ENCODE measurements at places on chromosomes 13 and 19. TPM values are rescaled to one million over a fixed set of nuclear protein-coding genes. Genes with fewer than 3 reads are reported as not detected.

FOSB gene
- total RNA-seq = 24.6 TPM

UNC13A gene
- 0.31 TPM for total RNA-seq

CYP4F2 gene
- total RNA-seq = not detected

KCNJ14 gene
- total RNA-seq = 3.2 TPM

PSG1 gene
- not detected for total RNA-seq

MYO16 gene
- not detected for total RNA-seq

NKPD1 gene
- 0.72 TPM for total RNA-seq

DNA sequence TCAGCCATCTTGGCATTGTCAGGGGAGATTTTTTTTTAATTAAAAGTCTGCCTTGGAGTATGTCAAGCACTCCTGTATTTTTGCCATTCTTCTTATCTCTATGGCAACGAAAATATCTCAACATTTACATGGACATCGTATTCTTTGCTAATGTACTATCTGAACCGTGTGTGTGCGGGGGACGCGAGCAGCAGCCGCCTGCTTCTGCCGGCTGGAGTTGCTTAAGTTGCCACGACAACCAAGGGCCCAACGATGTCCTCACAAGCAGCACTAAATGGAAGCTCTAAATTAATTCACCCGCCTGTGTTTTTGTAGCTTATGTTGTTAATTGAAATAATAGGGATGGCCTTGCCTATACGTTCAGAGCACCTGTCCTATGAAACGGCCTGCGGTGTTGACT is 309.5 kb downstream of the TEX29 start:
- DNase-seq = no peak

- no peak for DNase-seq
Measured at GRCh38 chr19:23222998-23223652, 27.1 kb downstream of the ZNF724 start.

DNA sequence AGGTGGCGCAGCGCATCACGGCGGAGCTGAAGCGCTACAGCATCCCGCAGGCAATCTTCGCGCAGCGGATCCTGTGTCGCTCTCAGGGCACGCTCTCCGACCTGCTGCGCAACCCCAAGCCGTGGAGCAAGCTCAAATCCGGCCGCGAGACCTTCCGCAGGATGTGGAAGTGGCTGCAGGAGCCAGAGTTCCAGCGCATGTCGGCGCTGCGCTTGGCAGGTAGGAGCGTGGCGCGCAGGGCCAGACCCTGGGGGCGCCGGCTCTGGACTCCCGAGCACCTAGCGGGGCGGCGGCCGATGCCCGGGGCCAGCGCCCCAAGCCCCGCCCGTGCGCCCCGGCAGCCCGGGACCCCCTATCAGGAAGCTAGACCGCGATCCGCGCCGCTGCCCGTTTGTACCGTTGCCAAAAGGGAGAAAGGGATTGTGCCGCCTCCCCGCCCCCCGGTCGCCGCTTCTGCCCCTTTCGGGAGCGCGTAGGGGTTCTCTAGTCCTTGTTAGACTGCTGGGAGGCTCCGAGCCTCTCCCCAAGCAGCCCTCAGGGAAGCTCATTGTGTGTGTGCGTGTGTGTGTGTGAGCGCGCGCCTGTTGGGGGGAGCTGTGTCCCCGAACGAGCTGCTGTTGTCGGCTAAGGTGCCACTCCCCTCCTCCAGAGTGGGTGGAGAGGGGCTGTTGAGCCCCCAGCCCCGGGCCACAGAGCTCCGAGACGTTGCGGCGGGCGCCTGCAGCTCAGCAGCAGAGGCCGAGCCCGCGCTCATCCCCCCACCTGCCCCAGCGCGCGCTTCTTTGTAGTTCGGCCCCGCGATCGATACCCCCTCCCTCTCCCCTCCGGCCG is 1.5 kb downstream of the ONECUT3 start:
- no peak for DNase-seq

GRCh38 chr13:111006506-111007031 is 91.7 kb upstream of the ANKRD10 start:
- DNase-seq = no peak

- DNase-seq = no peak
Measured at GRCh38 chr19:3357992-3358688, 8.2 kb upstream of the NFIC start.

DNA sequence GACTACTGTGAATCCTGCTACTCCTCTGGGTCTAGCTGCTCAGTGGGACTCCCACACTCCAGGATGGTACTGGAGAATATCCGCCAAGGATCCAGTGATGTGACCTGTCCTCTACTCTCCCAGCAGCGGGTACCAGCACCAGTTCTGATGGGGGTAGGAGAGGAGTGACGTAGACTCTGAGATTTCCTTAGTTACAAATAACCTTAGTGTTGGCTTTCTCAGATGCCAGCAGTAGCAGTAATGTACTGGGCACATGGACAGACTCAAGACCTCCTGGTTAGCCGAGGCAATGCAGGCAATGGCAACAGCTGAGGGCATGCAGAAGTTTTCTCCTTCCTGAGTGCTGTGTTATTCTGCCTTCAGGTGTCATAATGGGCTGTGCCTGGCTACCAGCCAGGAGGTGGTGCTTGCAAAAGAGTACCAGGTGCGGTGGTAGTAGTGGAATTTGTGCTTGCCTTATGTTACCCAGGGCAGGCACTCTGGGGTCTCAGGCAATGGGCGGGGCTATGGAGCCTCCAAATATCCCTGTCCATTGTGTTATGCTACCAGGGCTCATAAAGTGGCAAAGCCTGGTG is 105.3 kb upstream of the KLF5 start:
- DNase-seq = no peak

DNA sequence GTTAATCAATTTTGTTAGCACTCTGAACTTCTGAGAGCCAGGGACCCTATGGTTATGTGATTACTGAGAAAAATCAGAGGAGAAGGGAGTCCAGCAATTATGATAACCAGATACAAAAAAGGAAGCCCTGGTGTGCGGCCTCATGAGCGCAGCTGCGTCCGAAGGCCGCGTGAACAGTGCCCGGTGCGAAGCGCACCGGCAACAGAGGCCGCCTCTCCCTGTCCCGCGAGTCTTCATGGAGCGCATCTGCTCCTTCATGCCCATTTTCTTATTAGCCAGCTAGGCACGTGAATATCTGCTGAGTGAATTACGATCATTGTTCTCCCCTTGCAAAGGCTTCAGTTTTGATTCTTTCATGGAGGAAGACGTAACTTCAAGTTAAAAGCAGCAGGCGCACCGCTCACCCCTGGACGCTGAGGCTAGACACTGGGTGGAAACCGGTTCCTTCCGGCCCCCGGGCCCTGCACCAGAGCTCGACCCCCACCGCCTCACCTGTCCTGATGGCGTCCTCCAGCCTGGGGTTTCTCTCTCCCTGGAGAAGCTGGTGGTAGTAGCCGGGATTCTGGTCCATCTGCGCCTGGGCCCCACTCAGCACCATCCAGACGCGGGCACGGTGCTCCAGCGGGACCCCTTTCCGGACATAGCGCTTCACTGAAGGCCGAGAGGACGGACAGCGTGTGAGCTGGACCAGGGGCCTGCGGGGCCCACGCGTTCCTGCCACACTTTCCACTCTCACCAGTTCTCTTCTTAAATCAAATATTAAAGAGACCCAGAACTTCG is 8.9 kb downstream of the GRTP1 start:
- no peak for DNase-seq

DNA sequence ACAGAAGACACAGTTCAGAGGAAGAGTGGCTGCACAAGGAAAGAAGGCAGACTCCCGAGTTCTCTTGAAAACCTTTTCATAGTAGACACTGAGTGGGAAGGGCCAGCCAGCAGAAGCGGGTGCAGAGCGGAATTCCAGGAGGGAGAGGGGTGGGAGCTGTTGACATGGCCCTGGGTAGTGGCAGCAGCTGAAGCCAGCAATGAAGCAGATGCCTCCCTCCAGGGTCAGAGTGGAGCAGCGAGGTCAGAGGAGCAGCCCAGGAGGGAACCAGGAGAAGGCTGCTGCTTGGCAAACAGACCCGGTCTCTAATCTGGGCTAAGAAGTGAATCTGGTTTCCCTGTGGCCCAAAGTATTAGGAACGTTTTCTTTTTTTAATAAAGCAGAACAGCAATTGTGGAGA is 73.9 kb upstream of the SPATA13 start:
- DNase-seq = no peak

DNA sequence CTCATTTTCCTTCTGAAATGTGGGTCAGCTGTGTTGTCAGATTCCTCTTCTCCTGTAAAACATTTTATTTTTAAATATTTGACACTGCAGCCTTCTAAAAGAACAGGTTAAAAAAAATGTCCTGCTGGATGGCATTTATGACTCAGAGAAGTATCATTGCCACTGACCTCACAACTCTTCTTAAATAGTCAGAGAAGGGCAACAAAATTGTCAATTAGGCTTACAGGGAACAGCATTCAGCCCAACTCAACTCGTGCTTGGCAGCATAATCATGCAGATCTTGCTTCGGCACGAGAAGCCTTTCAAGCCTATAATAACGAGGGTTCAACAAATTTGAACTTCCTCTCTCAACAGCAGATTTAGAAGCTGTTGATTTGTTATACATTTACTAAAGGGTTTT is 296.7 kb upstream of the DACH1 start:
- no peak for DNase-seq
